ENCODE measurements at places on chromosomes 11 and 22. TPM values are rescaled to one million over a fixed set of nuclear protein-coding genes. Genes with fewer than 3 reads are reported as not detected.

CYP2D6 gene
- 1.7 TPM for total RNA-seq

FLRT1 gene
- 5.0 TPM for total RNA-seq

FAM89B gene
- total RNA-seq = 22.3 TPM

MS4A6A gene
- total RNA-seq = 3.7 TPM

TMEM41B gene
- 74.1 TPM for total RNA-seq

CEND1 gene
- total RNA-seq = 5.9 TPM

SPDYC gene
- total RNA-seq = not detected

OLFML1 gene
- total RNA-seq = 1.1 TPM

OR52N4 gene
- not detected for total RNA-seq

ADAMTS15 gene
- 4.7 TPM for total RNA-seq

KCNJ1 gene
- total RNA-seq = not detected

BATF2 gene
- total RNA-seq = not detected

SGSM1 gene
- total RNA-seq = 11.4 TPM

FOSL1 gene
- total RNA-seq = not detected

SLC1A2 gene
- 228 TPM for total RNA-seq
